Daoy (cell line): ENCODE measurements at places on chromosomes 16 and 17. TPM values are rescaled to one million over a fixed set of nuclear protein-coding genes. Genes with fewer than 3 reads are reported as not detected.

DNA sequence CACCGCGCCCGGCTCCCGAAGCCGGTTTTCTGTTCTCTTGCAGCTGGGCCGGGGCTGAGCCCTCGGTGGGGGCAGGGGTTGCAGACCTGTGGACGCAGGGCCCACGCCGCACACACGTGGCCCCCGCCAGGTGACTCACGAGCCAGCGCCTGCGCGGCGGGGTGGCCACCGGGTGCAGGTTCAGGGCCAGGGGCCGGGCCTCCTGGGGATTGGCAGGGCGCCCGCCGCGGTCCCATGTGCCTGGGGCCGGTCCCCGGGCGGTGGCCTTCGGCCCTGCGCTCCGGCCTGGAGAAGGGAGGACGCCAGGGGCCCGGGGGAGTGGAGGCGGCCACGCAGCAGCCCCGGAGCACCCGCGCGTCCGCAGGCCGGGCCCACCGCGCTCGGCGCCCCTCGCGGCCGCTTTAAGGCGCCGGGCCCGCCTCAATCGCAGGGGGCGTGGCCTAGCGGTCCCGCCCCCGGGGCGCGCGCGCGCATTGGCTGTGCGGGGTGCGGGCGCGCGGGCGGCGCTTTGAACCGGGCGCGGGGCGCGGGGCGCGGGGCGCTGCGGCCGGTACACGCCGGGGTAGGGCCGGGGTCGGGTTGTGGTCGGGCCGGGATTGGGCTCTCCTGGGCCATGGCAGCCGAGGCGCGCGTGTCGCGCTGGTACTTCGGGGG is at the start of gene SLC25A10:
Gene SLC25A10 (plus strand): TSS at position 471 of the 654 bp plus-strand sequence. CDS start 143 bp downstream, at position 614.
- DNase-seq: peak; percentile 91

DNA sequence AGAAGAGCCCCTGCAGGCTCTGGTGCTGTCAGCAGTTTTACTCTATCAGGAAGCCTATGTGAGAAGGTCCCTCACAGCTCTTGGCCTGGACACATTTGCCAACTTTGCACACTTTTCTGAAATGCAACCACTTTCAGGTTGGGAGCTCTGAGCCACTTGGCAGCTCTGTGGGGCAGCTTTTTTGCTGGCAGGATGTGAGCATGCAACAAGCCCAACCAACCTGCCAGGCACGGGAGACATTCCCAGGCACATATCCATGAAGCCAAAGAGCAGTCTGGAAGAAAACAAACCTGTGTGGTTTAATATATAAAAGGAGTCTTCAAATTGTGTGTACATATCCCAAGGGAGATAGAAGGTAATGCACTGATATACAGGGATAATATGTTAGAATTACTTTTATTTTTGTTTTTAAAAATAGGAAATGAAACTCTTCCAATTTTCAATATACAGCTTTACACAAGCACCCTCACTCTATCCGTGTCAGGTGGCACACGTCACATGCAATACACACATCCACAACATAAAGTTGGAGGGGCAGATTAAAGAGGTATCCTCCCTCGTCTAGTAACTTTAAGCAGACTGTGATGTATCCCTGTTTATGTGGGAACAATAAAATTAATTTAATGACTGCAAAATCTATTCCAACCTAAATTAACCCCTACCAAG is 57.4 kb upstream of the COX10 start:
- no peak for DNase-seq

DNA sequence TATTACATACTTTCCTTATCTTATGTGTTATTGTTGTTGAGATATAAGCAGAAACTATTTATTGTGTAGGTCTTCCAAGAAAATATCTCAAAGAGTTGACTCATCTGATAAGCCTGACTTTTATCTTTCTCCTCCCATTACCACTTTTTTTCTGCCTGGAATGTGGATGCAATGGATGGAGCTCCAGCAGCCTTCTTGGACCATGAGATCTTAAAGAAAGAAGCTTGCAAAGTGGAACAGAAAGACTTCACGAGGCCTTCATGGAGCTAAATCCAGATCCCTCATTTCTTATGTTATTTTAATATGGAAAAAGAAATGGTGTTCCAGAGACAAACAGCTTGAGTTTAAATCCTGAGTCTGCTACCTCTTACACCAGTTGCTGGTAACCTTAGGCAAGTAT is 237.6 kb upstream of the FOXF1 start:
- DNase-seq: no peak

- no peak for DNase-seq
These were observed 2.3 kb upstream of the MT1M start for GRCh38 chr16:56630134-56630533.

DNA sequence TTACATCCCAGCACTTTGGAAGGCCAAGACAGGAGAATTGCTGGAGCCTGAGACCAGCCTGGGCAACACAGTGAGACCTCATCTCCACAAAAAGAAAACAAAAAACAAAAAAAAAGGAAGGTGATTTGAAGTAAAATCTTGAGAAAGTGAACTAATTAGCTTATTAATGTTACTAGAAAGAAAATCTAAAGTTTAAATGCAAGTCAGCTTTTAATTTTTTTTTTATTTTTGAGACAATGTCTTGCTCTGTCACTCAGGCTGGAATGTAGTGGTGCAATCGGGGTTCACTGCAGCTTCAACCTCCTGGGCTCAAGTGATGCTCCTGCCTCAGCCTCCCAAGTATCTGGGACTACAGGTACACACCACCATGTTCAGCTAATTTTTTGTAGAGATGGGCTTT is 3.5 kb upstream of the CTCF start:
- DNase-seq: no peak

- no peak for DNase-seq
These were observed 8.8 kb upstream of the KRT31 start for GRCh38 chr17:41406205-41406604.

- DNase-seq: peak; percentile 92
These were observed 31.0 kb upstream of the ARL4D start for GRCh38 chr17:43367737-43368242.

DNA sequence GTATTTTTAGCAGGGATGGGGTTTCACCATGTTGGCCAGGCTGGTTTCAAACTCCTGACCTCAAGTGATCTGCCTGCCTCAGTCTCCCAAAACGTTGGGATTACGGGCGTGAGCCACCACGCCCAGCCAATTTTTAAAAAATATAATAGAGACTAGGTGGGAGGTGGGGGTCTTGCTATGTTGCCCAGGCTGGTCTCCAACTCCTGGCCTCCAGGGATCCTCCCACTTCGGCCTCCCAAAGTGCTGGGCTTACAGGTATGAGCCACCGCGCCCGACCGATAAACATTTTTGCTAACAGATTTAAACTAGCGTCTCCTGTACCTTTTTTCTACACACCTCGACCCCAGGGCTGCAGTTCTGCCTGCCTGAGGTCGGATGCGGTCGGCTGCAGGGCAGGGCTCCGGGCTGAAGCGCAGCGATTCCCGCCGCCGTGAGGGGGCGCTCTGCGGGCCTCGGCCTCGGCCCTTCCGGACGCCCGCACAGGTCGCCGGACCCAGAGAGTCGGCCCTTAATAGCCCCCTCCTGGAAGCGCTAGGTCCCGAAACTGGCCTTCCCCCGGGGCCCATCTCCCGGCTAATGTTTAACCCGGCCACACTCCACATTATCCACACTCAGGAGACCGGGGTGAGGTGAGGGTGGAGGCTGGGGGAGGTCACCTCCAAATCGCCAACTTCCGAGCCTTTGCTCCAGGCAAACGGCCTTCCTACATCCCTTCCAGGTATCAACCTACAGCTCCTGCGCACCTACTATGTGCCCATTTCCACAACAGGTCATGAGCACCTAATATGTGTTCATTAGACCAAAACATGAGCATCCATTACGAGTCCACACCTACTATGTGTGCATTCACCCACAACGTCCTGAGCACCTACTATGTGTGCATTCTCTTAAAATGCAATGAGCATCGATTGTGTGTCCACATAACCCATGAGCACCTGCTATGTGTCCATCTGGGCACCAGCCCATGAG is 2.0 kb upstream of the GLIS2 start:
- peak; percentile 46 for DNase-seq

DNA sequence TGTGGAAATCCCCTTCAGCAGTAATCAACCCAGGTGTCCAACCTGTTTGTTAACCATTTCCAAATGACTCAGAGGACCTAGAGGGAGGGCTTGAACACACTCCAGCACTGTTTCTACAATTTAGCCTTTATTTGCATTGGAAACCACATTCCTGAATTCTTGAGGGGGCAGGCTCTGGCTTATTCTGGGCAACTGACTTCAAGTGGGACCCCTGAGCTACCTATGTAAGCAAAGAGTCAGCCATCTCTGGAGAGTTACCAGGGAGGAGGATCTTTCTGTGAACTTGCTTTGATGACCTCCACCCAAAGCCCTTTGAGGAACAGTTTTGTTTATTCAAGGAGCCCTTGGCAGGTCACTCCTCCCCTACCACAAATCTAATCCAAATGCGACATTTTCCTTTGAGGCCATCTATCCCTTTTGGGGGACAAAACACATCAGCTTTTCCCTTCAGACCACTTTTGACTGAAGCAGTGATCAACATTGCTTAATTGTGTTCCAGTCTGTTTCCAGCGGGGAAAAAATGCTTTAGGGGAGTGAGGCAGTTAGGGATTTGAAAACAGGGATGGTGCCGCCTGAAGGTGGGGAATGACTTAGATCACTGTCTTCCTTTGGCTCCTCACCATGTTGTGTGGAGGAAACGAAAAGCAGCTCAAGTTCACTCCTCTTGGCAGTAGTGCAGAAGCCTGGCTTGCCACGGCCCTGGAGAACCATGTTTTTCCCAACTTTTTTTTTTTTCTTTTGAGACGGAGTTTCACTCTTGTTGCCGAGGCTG is 46.2 kb downstream of the TUBD1 start:
- DNase-seq: peak; percentile 93

- DNase-seq: peak; percentile 53
These were observed 621 bp downstream of the CEP95 start for GRCh38 chr17:64507413-64507782.

DNA sequence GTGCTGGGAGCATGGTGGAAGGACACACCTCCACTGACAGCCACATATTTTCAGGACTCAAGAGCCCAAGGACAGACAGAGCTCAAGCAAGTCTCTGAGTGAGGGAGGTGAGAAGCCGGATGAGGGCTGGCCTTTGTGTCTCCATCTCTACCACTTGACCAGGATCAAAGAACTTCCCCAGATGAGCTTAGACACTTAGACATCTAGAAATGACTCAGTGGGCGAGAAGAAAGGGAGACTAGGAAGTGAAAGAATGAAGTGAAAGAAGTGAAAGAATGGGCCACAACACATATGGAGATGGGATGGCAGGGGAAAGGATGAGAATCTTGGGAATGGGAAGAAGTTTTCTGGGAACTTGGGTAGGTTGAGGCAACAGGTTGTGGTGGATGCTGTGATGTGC is 274.9 kb upstream of the CCL2 start:
- no peak for DNase-seq

GRCh38 chr17:37745801-37746426 is 1.1 kb upstream of the HNF1B start:
- DNase-seq: no peak

GRCh38 chr17:64262198-64262999 is 661 bp downstream of the TEX2 start:
- peak; percentile 46 for DNase-seq

DNA sequence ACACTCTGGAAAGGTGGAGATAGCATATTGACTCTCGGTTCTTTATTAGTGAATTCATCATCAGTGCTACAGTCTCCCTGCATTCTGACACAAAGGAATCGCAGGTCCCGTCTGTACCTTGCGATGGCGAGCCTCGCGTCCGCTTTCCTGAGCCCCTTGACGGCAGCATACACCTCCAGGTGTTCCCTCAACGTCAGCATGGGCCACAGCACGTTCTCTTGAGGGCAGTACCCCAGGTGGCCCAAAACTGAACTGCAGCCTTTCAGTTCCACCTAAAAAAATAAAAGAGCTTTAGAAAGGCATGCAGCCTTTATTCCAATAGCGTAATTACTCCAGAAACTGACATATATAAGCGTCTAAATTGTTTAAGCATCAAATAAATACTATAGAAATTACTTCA is 24.2 kb upstream of the ABCA9 start:
- DNase-seq: no peak

DNA sequence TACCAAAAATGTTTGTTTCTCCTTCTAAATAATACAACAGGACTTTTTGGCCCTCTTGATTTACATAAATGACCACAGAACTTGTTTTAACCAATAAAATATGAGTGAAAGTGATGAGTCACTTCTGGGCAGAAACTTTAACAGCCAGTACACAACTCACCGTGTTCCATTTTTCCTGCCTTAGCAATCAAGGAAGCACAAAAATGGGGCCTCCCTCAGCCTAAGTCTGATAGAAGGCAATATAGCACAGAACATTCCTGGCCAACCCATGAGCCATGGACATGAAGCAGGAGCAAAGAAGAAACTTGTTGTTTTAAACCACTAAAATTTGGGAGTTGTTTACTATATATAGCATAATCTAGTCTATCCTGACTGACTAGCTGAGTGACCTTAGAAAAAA is 61.1 kb upstream of the MTMR4 start:
- peak; percentile 28 for DNase-seq

- no peak for DNase-seq
These were observed 14.4 kb upstream of the RNF213 start for GRCh38 chr17:80246266-80246681.

DNA sequence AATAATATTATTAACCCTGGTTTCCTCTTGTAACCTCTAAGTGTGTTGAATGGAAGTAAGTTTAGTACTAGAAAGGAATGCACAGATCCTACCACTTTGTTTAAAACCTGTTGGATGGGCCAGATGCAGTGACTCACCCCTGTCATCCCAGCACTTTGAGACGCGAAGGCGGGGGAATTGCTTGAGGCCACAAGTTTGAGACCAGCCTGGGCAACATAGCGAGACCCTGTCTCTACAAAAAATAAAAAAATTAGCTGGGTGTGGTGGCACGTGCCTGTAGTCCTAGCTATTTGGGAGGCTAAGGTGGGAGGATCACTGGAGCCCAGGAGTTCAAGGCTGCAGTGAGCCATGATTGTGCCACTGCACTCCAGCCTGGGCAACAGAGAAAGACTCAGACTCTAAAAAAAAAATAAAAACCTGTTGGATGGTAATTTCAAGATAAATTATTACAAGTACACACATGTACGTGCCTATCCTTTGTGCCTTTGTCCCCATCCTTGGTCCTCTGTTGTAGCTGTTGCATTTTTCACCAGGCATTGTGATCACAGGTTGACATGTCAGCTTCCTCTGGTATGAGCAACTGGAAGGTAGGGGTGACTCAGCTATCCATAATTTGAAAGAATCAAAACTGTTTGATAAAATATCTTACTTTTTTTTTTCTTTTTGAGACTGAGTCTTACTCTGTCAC is 30.7 kb upstream of the METTL9 start:
- DNase-seq: no peak

- no peak for DNase-seq
These were observed 16.8 kb upstream of the KRT19 start for GRCh38 chr17:41544935-41545334.

GRCh38 chr17:73470316-73470826 is 158.6 kb upstream of the CDC42EP4 start:
- DNase-seq: no peak

Gene OR2C1
- not detected in 2 replicates for total RNA-seq

Gene ETV4
- total RNA-seq: 27.7 and 51.4 TPM in 2 replicates

Gene OR4D1
- 0.06 TPM in 1 of 2 replicates, not detected in the other for total RNA-seq

Gene CCDC92B
- not detected in 2 replicates for total RNA-seq

Gene DPEP3
- total RNA-seq: not detected in 2 replicates

Gene ZDHHC1
- 1.9 and 3.0 TPM in 2 replicates for total RNA-seq

Gene KCNH4
- under 0.01 TPM in 1 of 2 replicates, not detected in the other for total RNA-seq

Gene PABPN1L
- total RNA-seq: not detected in 2 replicates

Gene GPR179
- under 0.01 and 0.11 TPM in 2 replicates for total RNA-seq

Gene KRT33B
- total RNA-seq: not detected in 2 replicates

Gene NME2
- total RNA-seq: 488 and 529 TPM in 2 replicates

Gene RAP1GAP2
- total RNA-seq: 5.5 and 7.7 TPM in 2 replicates

Gene LPO
- 0.06 TPM in 1 of 2 replicates, not detected in the other for total RNA-seq

Gene PDF
- total RNA-seq: 32.1 and 60.8 TPM in 2 replicates

Gene PPL
- 0.06 and 0.27 TPM in 2 replicates for total RNA-seq
